NCI-H1436 treated with DMSO at 0.1 percent for 48 hours (cell line): ENCODE measurements at places on chromosomes 11 and 22.

GRCh38 chr11:100359281-100359680 is 327.8 kb upstream of the ARHGAP42 start:
- no peak for DNase-seq

GRCh38 chr22:35425971-35426800 is 26.2 kb downstream of the MCM5 start:
- no peak for DNase-seq

GRCh38 chr11:110757962-110758755 is 45.9 kb upstream of the ARHGAP20 start:
- DNase-seq, result no peak

- DNase-seq, result no peak
These were observed 59.3 kb downstream of the ENDOD1 start for GRCh38 chr11:95148938-95149337.

- no peak for DNase-seq
These were observed 6.2 kb upstream of the KCNA4 start for GRCh38 chr11:30023074-30023473.

- no peak for DNase-seq
These were observed 17.5 kb upstream of the OPCML start for GRCh38 chr11:133549826-133550225.

- no peak for DNase-seq
These were observed 63.4 kb downstream of the NRXN2 start for GRCh38 chr11:64659417-64660144.

DNA sequence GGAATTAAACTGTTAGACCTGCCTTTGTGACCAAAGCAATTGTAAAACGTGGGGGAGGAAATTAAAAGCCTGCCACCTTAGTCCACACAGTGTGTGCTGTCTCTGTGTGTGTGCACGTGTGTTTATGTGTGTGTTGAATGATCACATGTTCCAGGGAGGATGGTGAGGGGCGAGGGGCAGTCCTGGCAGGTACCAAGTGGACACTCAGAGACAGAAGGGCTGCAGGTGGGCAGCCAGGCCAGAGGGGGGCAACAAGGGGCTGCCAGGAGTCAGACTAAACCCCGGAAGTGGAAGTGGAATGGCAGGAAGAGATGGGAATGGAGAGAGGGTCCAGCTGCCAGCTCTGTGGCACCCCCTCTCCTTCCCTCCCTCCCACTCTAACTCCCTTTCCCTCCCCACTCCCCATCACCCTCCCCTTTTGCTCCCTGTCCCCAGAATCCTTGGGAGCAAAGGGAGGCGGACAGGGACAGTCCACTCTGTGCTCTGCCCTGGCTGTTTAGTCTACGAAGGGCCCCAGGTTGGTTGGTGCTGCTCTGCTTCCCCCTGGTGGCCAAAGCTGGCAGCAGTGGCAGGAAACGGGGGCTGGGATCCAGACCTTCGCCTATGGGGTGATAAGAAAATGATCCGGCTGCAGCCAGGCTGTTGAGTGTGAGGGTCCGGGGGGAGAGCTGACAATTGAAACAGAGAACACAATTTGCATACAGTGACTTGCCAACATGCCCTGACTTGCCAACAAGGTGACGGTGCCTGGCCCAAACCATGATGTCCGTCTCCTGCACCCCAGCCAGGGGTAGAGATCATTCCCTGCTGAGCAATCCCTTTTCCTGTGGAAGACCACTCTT is 24.4 kb downstream of the P2RY2 start:
- no peak for DNase-seq

- DNase-seq, result no peak
These were observed 117.3 kb downstream of the RASSF10 start for GRCh38 chr11:13126430-13126829.

DNA sequence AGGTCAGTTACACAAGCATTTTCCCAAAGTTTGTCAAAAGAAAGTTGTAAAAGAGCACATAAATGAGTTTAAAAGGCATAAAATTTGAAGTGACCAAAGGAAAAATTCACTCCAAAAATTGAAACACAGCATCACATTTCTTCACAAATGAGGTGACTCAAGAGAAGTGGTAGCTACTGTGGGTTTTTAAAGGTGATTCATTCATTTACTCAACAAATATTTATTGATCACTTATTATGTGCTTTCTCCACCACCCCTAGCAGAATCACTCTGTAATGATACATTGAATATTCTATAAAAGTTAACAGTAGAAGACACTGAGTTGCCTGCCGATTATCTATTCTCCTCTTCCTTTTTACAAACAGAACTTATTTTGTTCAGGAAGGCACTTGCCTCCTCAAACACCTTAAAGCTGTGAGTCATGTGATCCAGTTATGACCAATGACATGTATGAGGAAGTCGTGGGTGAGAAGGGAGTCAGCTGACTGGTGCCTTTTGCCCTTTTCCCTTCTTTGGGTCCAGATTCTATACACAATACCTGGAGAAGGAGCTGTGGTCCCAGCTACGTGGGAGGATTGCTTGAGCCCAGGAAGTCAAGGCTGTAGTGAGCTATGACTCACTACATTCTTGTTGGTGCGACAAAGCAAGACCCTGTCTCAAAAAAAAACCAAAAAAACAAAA is 67.7 kb upstream of the CLNS1A start:
- no peak for DNase-seq

DNA sequence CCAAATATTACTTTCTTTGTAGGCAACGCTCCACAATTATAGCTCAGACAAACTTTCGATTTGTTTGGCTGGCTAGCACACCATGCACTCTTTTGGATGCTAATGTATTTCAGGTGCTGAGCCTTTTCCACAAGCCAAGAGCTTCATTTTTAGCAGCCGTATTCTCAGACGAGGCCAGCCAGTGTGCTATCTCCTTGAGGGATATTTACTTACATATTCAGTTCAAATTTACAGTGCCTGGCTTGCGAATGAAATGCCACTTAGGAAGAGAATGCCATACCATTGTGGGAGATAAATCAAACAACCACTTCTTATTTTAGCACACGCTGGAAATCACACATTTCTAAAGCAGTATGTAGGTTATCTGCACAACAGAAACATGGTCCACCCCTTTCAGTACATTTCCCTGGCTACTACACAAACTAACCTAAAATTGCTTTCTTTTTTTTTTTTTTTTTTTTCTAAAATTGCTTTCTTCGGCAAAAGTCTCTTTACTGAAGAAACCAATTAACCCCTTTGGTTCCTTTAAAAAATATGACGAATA is 236.9 kb downstream of the CADM1 start:
- no peak for DNase-seq

DNA sequence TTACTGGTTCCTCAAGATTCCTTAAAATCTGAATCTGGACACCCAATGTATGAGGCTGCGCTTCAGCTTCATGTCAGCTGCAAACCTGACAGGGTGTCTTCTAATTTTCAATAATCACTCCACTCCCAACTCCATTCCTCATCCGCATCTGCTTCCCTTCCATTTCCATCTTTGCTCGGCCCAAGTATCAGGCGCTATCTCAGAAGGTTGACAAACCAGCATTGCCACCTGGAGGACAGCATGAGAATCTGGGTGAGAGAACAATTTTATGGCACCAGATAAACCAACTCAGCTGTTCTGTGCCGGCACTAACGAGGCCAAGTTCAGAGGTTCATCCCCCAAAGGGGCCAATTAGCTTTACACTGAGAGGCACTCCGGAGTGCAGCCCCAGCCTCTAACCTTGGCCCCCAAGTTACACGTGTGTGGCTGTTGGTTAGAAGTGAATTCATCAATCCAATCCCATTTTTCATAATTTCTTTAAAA is 79.1 kb upstream of the LMO2 start:
- peak; percentile 60 for DNase-seq

DNA sequence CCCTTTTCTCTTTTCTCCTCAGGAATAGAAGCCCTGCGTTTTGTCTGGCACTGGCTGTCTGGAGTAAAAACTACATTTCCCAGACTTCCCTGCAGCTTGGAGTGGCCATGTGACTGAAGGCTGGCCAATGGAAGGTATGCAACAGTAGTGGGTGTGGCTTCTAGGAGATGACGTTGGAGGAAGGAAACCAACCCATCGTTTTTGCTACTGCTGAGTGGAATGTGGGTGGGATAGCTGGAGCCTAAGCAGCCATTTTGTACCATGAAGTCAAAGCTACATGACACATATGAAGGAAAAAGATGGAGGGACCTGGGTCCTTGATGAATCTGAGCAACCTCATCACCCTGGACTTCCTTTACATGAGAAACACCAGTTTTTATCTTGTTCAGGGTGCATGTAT is 19.6 kb downstream of the FGF3 start:
- DNase-seq, result no peak

DNA sequence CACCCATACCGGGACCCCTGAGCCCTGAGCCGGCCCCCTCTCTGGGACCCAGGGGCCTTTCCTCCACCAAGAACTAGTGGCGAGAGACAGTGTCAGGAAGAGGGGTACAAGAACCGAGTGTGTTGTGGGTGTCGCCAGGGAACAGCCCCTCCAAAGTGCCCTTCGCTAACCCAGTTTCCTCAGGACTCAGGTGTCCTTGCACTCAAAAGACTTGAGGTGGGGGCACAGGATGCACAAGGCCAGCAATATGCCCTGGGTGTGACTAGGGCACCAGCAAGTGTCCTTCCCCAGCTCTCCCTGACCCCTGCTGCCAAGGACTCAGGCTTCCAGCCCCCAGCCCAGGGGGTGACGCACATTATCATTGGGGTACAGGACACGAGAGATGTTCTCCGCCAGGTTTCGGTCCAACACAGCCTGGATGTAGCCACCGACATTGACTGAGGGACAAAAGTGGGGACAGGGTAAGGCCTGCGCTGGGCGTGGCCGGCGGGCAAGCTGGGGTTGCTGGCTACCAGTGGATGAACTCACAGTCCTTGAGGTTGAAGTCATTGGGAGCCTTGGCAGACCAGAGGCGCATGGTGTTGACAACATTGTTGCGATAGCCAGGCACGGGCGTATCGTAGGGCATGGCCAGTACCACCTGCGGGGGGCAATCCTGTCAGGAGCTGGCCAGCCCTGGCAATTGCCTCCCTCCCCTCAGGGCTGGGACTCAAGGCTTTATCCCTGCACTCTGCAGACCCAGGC is 4.7 kb downstream of the PYGM start:
- no peak for DNase-seq

GRCh38 chr22:30605449-30606110 is 1.4 kb upstream of the TCN2 start:
- DNase-seq, result no peak

DNA sequence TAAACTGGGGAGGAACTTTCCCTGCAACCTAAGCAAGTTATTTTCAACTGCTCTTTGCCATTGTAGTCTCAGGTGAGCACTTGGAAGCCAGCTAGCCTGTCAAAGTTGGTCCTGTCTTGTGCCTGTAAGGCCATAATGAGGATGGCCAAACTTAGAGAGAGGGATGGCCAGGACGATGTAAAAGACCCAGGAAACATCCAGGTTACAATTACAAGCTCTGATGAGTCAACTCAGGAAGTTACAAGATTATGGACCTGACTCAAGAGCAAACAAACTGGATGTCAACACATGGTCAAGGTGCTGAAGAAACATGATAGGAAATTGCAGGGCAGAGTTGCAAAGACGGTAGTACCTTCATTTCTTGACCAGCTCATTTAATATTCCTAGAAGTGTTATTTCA is 1.6 kb downstream of the GTPBP1 start:
- no peak for DNase-seq

GRCh38 chr11:74519710-74520109 is 26.2 kb upstream of the LIPT2 start:
- no peak for DNase-seq

DNA sequence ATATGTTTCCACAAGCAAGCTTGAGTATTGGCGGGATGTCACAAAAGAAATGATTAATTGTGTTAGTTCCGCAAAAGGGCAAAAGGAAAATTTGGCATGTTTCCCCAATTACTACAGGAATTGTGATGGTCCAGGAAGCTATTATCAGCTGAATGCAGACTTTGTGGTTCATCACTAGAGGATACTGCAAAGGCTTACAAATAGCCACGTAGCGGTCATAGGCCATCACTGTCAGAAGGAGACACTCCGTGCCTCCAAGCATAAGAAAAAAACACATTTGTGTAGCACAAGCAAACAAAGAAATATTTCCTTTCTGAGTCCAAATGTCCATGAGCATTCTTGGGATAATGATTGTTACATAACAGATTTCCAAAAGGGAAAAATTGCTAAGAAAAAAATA is 1.8 kb downstream of the OR10AG1 start:
- no peak for DNase-seq

DNA sequence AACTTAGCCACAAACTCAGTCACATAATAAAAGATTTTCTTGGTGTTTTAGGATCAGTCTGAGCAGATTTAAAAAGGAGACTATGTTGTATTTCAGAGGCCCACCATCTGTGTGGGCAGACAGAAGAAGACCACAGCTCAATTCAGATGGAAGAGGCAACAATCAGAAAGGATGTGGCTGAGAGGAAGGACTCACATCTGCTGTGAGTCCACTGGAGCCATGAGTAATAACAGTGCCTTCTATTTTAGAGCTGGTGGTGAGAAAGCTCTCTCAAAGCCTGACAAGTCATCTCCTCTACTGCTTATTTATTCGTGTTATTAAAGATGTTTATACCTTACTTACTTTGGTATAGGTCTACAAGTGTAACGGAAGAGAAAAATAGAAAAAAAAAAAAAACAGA is 357.2 kb downstream of the OPCML start:
- DNase-seq, result no peak

DNA sequence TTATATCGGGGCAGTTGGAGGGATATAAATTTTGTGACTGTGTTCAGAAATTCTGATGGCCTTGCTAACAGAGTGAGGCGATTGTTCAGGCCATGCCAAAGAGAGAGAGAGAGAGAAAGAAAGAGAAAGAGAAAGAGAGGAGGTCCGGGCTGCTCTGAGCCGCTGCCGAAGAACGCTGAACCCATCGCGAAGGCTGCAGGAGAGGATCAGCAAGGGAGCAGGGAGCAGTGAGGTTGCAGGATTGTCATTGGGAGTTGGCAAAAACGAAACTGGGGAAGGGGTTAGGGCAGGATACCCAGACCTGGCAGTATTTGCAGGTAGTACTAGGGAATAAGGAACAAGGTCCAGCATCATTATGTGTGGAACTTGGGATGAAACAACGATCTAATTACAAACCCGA is 537.1 kb downstream of the INSC start:
- DNase-seq, result no peak

GRCh38 chr11:119901657-119902577 is 172.9 kb upstream of the NECTIN1 start:
- DNase-seq, result no peak

- no peak for DNase-seq
These were observed 593.7 kb upstream of the LUZP2 start for GRCh38 chr11:23903044-23903704.

- DNase-seq, result no peak
These were observed 151.1 kb upstream of the CHORDC1 start for GRCh38 chr11:90373971-90374370.

GRCh38 chr11:92192141-92192540 is 32.5 kb upstream of the FAT3 start:
- DNase-seq, result no peak

- DNase-seq, result no peak
These were observed 8.7 kb upstream of the MS4A4E start for GRCh38 chr11:60251485-60252212.

- no peak for DNase-seq
These were observed 1.3 kb downstream of the ACTN3 start for GRCh38 chr11:66548041-66548440.
